ENCODE measurements at places on chromosomes 5 and 9. TPM values are rescaled to one million over a fixed set of nuclear protein-coding genes. Genes with fewer than 3 reads are reported as not detected.

The GPX8 gene
- total RNA-seq, result 8.4 TPM

The GCNT4 gene
- 1.3 TPM for total RNA-seq

The ORM2 gene
- total RNA-seq, result 1.9 TPM

The PFN3 gene
- not detected for total RNA-seq

GRCh38 chr5:43997647-43998272, 391.5 kb downstream of the FGF10 start:
- no peak overlapping the region for H3K27ac ChIP-seq
- H3K4me3 ChIP-seq, result no peak overlapping the region
- H3K4me1 ChIP-seq, result no peaks in the 10 kb centered on the region
- no peaks in the 10 kb centered on the region for H3K36me3 ChIP-seq

DNA sequence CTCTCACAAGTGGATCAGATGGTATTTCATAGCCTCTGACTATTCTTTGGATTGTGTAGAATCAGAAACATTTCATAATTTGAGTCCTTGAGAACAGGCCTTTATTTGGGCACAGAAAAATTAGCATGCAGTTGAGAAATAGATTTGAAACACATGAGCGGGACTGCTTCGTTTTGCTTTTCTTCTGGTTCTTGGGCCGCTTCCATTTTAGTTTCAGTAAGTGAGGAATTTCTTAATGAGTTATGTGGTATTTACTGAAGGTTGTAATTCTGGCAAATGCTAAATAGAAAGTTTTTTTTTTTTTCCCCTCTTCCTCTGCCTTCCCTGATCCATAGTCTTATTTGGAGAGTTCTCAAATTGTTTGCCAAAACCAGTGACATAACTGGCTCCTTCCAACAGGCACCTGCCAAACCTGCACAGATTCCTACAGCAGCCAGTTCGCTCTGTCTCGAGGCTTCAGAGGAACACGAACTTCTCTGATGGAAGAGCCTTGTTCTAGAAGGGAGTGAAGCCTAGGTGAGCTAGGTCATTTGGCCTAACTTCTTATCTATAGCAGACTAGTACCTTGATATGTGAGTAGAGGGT, 71.2 kb upstream of the SLC28A3 start:
- H3K36me3 ChIP-seq, result no peaks in the 10 kb centered on the region
- H3K27ac ChIP-seq, result no peak overlapping the region
- peak; percentile 19 for DNase-seq
- no peak overlapping the region for H3K4me3 ChIP-seq
- H3K27me3 ChIP-seq, result no peaks in the 10 kb centered on the region

DNA sequence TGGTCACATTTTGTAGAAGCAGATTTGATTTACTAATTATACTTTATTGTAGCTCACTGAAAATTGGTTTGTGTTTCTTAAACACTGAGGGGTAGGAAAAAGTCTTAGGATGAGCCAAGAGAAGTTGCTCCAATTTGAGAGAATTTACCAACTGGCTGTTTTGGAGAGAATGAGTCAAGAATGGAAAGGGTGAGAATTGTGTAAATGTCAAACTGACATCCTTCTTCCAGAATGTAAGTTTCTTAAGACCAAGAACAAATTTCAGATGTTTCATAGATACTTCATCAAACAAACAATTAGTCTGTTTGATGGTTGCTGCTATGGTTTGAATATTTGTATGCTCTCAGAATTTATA, 106.2 kb upstream of the TXNDC8 start:
- no peaks in the 10 kb centered on the region for H3K27me3 ChIP-seq
- no peak for DNase-seq
- no peaks in the 10 kb centered on the region for H3K4me1 ChIP-seq
- H3K4me3 ChIP-seq, result no peak overlapping the region

- no peaks in the 10 kb centered on the region for H3K36me3 ChIP-seq
- no peaks in the 10 kb centered on the region for H3K4me1 ChIP-seq
- no peak overlapping the region for H3K27ac ChIP-seq
- no peak overlapping the region for H3K4me3 ChIP-seq
- no peak for DNase-seq
- no peaks in the 10 kb centered on the region for H3K27me3 ChIP-seq
Measured at GRCh38 chr5:77937015-77937908, 161.1 kb upstream of the TBCA start.

DNA sequence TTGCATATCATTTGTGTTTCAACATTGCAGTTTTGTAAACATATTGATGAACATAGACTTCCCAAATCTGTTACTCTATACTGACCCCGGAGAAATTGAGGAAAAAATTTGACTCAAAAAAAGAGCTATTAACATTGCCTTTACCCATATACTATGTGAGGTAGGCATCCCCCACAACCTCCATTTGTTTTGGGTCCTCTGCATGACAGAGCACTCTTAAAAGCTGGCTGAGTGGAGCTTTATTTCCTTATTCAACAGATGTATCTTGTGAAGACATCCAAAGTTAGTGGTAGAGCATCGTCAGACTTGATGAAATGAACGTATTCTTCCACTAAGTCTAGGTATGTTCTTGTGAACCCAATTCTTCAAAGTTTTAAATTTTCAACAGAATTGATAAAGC, 310.5 kb downstream of the CDH9 start:
- H3K36me3 ChIP-seq, result no peaks in the 10 kb centered on the region
- H3K4me1 ChIP-seq, result no peaks in the 10 kb centered on the region
- no peak for DNase-seq
- H3K27me3 ChIP-seq, result no peaks in the 10 kb centered on the region
- no peak overlapping the region for H3K27ac ChIP-seq
- no peak overlapping the region for H3K4me3 ChIP-seq

- no peak overlapping the region for H3K27ac ChIP-seq
- H3K4me3 ChIP-seq, result no peak overlapping the region
- DNase-seq, result no peak
- H3K36me3 ChIP-seq, result no peaks in the 10 kb centered on the region
- no peaks in the 10 kb centered on the region for H3K27me3 ChIP-seq
- no peaks in the 10 kb centered on the region for H3K4me1 ChIP-seq
Measured at GRCh38 chr5:10229306-10230048, 20.2 kb downstream of the ATPSCKMT start.

GRCh38 chr5:141825791-141826560, 52.2 kb downstream of the PCDH1 start:
- peaks cover 4% of the 10 kb centered on the region for H3K4me1 ChIP-seq
- no peak overlapping the region for H3K27ac ChIP-seq
- H3K4me3 ChIP-seq, result no peak overlapping the region
- H3K27me3 ChIP-seq, result no peaks in the 10 kb centered on the region
- DNase-seq, result no peak

- H3K36me3 ChIP-seq, result no peaks in the 10 kb centered on the region
- DNase-seq, result no peak
- H3K4me3 ChIP-seq, result no peak overlapping the region
- H3K27me3 ChIP-seq, result no peaks in the 10 kb centered on the region
Measured at GRCh38 chr5:36392186-36392585, 90.5 kb upstream of the RANBP3L start.
